DMS79 treated with DMSO at 0.1 percent for 48 hours (cell line): ENCODE measurements at places on chromosomes 6 and 20.

DNA sequence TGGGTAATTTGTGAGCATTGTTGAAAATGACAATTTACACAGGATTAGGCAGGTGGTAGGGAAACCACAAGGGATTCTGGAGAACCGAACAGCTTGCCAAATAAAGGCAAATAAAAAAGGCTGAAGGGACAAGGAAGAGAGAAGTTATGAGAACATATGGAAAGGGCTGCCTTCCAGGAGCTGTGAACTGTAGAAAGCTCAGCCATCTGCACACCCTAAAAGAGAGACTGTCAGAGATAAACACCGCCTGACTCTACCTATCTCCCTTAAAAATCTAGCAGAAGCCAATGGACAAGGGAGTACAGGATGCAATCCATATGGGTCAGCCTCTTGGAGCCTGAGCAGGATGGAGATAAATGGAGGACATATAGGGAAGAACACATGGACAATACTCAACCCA lies 12.7 kb upstream of the SLC17A1 start:
- no peak for DNase-seq

DNA sequence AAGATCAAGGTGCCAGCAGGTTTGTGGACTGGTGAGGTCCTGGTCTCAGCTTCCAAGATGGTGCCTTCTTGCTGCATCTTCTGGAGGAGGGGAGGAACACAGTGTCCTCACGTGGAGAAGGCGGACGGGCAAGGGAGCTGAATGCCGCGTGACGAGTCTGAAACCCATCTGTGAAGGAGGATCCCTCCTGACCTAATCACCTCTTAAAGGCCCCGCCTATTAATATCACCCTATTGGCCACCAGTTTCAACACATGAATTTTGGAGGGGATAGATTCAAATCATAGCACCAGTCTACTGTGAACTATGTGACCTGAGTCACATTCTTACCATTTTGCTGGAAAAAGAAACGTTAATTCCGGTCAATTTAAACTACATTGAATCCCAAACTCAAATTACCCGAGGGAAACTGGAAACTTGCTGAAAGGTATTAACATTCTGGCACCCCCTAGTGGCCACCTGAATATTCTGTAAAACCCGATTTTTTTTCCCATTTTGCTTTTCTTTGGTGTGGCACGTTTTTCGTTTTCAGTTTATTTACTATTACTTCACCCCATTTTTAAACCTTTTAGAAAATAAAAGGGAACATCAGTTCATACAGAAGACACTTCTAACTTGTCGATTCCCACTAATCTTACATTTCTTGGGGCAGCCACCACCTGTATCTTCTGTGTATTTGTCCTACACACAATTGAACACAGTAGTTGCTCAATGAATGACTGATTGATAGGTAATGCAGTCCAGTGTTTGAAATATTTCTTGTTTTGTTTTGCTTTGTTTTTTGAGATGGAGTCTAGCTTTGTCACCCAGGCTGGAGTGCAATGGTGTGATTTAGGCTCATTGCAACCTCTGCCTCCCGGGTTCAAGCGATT lies 17.9 kb upstream of the CCDC170 start:
- DNase-seq = peak; percentile 12

- no peak for DNase-seq
Measured at GRCh38 chr6:56650191-56650590, 7.5 kb upstream of the DST start.

DNA sequence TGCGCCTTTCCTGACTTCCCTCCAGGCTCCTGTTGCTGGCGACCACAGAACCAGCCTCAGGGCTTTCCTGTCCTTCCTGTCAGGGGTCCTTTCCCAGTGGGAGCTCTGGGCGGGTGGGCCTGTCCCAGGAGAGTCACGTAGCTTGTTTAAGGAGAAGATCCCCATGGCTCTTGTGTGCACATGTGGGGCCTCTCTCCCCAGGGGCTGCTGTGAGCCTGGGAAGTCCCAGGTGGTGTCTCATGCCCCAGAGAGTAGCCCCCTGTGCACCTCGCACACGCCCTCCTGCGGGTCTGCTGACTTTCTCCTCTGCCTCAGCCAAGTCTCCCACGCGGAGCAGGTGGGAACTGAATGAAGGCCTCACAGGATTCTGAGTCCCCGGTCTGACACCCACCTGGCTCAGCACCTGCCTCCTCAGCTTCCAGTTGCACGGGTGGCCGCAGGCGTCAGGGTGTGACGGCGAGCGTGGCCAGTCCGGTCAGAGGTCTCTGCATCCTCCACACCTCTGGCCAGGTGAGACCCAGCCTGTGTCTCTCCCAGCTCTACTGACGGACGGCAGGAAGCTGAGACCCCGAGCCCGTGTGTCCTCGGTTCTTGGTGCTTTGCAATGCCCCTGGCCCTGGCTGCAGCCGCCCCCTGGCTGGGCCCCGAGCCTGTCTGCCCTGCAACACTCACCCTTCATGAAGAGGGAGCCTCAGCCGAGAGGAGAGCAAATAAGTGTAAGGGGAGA lies 5.6 kb upstream of the NKAIN4 start:
- DNase-seq = no peak

GRCh38 chr6:110930781-110931180 lies 27.7 kb upstream of the GTF3C6 start:
- no peak for DNase-seq

- DNase-seq = no peak
Measured at GRCh38 chr20:409697-410559, 1.8 kb downstream of the RBCK1 start.

GRCh38 chr6:151005896-151006632 lies 140.6 kb downstream of the MTHFD1L start:
- DNase-seq = no peak

DNA sequence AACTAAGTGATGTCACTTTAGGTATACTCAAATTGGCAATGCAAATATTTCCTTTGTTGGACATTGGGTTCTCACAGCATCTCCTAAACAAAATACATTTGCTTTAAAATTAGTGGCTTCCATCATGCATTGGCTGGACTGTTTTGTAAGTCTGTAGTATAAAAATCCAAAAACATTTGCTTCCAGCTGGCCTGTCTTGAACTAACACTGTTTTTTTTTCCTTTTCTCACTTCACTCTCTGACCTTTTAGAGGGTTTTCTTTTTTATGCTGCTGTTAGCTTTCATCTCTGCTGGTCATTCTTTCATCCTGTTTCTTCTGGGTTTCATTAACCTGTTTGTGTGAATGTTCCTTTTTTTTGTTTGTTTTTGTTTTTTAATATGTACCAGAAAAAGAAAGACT lies 121.7 kb upstream of the MLIP start:
- no peak for DNase-seq

DNA sequence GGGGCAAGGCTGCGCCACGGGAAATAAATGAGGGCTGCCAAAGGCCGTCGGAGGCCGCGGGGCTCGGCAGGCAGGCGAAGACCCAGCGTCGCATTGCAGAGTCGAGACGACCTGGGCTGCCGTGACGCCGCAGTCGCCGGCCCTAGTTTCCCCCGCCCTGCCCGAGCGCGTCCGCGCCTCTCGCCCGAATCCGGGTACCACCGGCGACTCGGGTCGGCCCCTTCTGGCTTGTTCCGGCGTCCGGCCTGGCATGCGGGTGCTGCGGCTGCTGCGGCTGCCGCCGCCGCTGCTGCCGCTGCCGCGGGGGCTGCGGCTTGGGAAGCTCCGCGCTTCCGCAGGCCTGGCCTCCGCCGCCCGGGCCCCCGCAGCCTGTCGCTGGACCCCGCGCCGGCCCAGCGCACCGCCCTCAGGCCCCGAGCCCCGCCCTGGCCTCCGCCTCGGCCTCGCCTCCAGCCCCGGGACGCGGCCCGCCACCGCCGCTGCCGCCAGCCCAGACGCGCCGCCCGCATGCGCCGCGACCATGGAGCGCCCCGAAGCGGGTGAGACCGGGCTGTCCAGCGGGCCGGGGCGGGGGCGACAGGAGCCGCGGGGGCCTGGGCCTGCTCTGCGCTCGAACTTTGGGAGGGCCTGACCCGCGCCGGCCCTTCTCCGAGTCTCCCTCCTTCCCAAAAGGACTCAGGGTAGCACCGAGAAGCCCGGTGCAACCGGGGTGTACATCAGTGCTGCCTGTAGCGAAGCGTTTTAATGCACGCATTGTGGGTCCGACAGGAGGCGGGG lies at the start of gene AKAP7:
Gene AKAP7, plus strand, starts transcription at position 224 of the 777 bp plus-strand sequence. Its CDS starts 297 bp downstream, at position 521.
- DNase-seq = peak; percentile 6

GRCh38 chr6:161727083-161727833 lies 453.4 kb upstream of the AGPAT4 start:
- no peak for DNase-seq

GRCh38 chr20:42419814-42420532 lies 769.7 kb downstream of the PTPRT start:
- no peak for DNase-seq

GRCh38 chr20:20353576-20353975 lies 14.3 kb upstream of the INSM1 start:
- no peak for DNase-seq

GRCh38 chr6:44608175-44608574 lies 220.7 kb downstream of the CDC5L start:
- DNase-seq = no peak

GRCh38 chr20:50464026-50464724 lies 46.0 kb upstream of the PTPN1 start:
- peak; percentile 35 for DNase-seq

- DNase-seq = no peak
Measured at GRCh38 chr20:35771367-35771688, 487 bp upstream of the PHF20 start.

GRCh38 chr6:30703011-30703410 lies 12.2 kb upstream of the NRM start:
- DNase-seq = no peak

DNA sequence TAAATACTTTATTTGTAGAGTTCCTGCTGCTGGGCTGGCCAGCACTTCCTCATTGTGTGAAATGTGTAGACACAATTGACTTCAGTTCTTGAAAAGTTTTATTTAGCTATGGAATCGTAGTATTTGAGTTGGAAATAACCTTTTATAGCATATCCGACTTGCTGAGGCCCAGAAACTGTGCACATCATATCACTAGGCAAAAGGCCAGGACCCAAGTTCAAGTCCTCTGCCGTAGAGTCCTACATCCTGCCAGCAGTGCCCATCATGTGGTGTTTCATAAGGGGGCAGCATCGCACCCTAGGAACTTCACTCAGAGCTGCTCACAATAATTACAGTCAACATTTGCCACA lies 207.7 kb upstream of the SNX9 start:
- DNase-seq = no peak

DNA sequence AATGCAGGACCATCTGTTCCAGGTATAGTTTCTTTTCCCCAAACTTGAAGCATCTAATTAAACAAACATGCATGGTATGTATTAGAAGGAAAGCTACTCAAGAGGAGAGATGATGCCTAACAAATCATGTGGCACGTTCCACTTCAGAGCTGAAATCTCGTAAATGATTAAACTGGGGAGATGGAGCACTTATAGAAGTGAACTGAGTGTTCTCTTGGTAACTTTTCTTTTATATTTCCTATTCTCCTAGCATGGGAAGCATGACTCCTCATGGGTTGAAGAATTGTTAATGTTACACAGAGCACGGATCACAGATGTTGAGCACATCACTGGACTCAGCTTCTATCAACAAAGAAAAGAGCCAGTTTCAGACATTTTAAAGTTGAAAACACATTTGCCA lies 61.1 kb downstream of the CCN2 start:
- no peak for DNase-seq

GRCh38 chr20:61967300-61967699 lies 98.4 kb downstream of the TAF4 start:
- DNase-seq = no peak

GRCh38 chr20:43863821-43864544 lies 50.7 kb upstream of the TOX2 start:
- no peak for DNase-seq

GRCh38 chr6:115404446-115404845 lies 656.2 kb downstream of the FRK start:
- DNase-seq = no peak

GRCh38 chr20:3930265-3931206 lies 41.3 kb downstream of the PANK2 start:
- DNase-seq = no peak

GRCh38 chr20:60295214-60295613 lies 337.0 kb downstream of the CDH26 start:
- DNase-seq = no peak

- DNase-seq = no peak
Measured at GRCh38 chr6:34272013-34272926, 23.5 kb upstream of the SMIM29 start.

GRCh38 chr6:15284743-15285142 lies 38.9 kb downstream of the JARID2 start:
- DNase-seq = no peak

GRCh38 chr20:63261060-63261794 lies 7.0 kb upstream of the NKAIN4 start:
- no peak for DNase-seq

DNA sequence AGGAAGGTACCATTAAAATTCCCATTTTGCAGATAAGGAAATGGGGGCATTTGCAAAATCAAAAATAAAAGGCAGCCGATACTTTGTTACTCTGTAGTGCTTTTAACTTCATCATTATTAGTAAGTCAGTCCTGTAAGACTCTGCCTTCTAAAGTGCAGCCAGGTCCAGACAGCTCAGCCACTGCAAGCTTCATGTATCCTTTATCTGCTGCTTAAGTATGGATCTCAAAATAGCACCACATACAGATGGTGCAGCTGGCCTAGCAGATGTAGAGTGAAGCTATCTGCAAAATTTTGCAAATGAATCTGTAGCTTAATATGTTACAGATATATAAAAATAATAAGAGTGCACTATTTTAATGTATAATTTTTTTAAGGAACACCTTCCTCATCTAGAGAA lies 53.4 kb downstream of the NUS1 start:
- DNase-seq = no peak

DNA sequence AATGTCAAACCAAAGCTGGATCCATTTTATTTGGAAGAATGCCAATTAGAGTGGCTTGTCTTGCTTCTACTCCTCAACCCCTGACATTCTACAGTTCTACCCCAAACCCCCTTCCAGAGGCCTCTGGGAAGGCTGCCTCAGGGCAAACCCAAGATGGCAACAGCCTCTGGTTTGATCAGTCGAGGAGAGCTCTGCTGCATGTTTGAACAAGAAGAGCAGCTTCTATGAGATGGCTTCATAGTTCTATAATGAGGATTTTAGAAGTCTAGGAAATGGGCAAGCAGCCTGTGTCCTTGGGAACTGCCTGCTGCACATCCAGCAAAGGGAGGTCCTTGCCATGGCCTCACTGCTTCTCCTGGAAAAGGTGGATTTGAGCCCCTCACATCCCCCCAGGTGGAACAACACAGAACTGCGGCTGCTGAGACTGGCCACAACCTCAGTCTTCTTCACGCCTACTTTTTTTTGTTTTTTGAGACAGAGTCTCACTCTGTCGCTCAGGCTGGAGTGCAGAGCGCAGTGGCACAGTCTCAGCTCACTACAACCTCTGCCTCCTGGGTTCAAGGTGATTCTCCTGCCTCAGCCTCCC lies 37.9 kb downstream of the ZC3H12D start:
- DNase-seq = no peak
